ENCODE measurements at places on chromosomes 12 and 14.
A peak's percentile ranks its signal among the peaks of the same experiment; 100 is the strongest.

DNA sequence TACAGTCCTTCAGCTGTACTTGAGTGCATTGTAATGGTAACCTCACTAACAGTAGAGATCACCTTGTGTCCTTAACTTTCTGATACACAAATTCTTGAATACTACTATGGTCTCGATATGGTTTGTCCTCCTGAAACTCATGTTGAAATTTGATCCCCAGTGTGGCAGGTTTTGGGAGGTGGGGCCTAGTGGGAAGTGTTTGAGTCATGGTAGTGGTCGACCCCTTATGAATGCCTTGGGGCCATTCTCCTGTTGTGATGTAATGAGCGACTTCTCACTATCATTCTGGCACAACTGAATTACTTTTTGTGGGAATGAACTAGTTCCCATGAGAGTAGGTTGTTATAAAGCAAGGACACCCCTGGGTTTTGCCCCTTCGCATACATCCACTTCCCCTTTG is 52.3 kb downstream of the IPO8 start:
- no peak for DNase-seq

DNA sequence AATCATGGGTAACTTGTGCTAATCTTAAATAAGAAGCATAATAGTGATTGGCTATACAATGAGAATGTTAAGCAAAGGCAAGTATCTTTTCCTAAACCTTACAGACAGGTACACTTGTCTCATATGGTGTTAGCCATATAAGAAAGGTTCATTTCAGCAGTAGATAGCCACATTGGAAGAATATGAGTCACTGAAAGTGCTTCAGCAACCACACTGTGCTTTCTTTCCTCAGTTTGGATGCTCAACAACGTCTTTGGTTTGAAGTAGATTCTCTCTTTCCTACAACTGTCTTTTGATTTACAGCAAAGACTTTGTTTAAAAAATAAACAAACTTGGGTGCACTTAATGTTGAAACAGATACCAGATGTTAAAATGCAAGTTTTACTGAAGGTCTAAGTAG is 8.9 kb downstream of the DDHD1 start:
- DNase-seq: no peak

GRCh38 chr14:24013654-24014514 is 25.2 kb downstream of the DHRS4L2 start:
- peak; percentile 17 for DNase-seq

DNA sequence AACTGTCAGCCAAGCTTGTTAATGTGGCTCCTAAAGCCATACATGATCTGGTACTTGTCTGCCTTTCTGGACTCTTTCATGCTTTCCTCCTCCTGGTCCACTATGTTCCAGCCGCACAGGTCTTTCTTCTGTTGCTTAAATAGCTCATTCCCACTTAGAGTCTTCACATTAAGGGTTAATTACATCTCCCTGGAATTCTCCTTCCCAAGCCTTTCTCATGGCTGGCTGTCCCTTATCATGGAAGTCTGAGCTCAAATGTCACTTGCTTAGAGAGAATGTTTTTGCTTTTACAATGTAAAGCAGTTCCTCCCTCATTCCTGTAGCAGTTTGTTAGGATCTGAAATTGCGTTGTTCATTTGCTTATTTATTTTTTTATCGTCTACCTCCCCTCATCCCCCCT is 199.6 kb downstream of the TRHDE start:
- DNase-seq: no peak

GRCh38 chr12:124437121-124437520 is 130.3 kb downstream of the NCOR2 start:
- DNase-seq: no peak

DNA sequence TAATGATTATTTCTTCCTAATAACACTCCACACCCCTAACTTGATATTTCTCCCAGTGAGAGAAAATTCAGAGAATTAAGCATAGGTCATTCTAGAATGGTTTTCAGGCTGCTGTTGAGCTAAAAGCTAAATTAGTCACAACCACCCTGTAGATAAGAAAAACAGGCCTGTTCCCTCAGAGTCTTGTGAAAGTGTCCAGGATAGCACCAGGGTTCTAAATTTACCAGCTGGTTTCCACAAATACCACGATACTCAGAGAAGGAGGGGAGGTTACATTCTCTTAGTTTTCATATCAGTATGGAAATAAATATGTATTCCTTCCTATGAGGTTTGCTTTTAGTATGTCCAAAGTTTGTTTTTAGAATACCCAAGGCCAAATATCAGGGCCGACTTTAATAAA is 66.0 kb upstream of the YARS2 start:
- no peak for DNase-seq
